ENCODE measurements at places on chromosomes 3 and 15. TPM values are rescaled to one million over a fixed set of nuclear protein-coding genes. Genes with fewer than 3 reads are reported as not detected.

ARPP21 gene
- total RNA-seq, result not detected

GOLGA8G gene
- not detected for total RNA-seq

MYO5C gene
- total RNA-seq, result 0.24 TPM

RBP2 gene
- total RNA-seq, result not detected

SLC12A1 gene
- total RNA-seq, result not detected

GATA2 gene
- not detected for total RNA-seq

FEZF2 gene
- not detected for total RNA-seq

CCDC33 gene
- not detected for total RNA-seq

CPLX3 gene
- total RNA-seq, result 0.09 TPM

CIDEC gene
- not detected for total RNA-seq

AADACL2 gene
- total RNA-seq, result not detected
